ENCODE measurements at places on chromosomes 12 and 14.

DNA sequence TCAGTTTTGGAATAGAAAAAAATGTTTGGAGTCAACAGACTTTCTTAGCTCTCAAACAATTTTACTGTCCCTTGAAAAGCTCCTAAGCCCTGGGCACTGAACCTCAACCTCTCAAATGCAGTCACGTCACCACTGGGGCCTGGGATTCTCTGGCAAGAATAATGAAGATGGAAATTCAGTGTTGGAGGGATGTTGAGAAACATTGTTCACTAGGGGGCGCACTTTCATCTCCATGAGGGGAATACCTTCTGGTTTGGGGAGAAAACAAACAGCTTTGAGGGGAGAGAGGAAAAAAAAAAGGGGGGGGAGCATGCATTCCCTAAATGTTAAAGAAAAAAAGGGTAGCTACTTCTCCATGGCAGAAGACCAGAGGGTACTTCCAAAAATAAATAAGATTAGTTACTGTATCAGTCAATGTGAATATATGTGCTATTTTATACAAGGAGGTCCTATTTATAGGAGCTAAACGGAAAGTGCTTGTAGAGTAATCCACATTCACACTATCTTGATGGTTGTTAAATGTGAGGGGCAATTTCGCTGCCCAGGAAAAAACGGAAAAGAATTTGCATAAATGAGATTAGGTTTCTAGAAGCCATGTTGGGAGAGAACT lies 5.8 kb upstream of the TBPL2 start:
- DNase-seq: peak; percentile 78

DNA sequence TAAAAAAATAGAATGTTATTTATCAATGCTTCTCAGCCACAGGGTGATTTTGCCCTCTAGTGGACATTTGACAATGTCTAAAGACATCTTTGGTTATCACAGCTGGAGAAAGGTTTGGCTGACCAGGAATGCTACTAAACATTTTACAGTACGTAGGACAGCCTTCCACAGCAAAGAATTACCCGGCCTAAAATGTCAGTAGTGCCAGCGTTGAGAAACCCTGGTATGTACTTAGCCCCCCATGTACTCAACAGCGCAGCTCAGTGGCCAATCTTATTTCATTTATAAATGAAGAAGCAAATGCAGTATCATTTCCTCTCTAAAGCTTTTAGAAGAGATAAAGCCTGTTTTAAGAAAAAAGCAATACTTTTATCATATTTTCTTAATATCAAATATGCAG lies 5.8 kb downstream of the MARK3 start:
- peak; percentile 25 for DNase-seq

- no peak for DNase-seq
Measured at GRCh38 chr12:47087088-47087688, 7.4 kb upstream of the AMIGO2 start.

GRCh38 chr12:62484233-62484632 lies 17.6 kb downstream of the MON2 start:
- no peak for DNase-seq

DNA sequence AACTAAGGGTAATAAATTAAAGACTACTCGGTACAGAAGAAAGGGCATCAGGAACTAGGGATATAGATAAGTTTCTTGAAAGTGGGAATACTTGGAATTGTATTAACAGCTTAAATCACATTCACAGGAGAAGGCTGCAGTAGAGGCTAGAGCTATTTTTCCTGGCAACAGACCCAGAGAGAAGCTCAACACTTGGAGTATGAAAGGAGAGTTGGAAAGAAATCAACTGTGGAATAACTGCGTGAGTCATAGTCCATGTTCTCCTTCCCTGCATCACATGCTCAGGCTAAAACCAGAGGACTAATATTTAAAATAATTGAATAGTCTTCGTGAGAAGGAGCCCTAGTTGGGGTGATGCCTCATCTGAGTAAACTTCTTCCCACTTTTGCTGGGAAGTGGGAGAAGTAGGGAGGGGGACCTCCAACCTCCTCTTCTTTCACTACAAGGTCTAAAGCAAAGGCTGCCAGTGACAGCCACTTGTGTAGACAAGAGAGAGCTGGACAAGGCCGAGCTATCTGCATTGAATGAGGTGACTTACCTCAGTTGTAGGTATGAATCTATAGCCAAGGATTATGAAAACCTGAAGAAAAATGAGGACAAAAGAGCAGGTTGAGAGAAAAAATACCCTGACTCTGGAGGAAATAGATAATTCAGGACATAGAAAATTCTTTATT lies 32.7 kb downstream of the DYRK2 start:
- no peak for DNase-seq

DNA sequence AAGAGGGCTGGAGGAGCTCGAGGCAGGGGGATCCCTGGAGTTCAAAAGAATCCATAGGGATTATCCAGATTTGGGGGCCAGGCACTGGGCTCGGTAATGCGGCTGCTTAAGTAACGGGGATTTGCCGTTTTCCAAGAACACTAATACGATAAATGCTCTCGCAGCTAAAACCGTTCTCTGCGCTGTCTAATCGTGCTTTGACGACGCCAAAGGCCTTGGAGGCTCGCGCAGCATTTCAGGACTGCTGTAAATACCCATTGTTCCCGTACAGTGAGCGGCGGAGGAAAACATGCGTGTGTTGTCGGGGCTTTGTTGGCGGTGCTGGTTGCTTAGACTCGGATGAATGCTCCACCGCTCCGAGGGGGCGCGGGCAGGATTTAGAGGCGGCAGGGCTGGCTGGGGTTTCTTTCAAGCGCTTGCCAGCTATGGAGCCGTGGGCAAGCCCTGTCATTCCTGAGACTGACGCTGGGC lies 26.2 kb downstream of the DIO3 start:
- peak; percentile 85 for DNase-seq

GRCh38 chr12:91685917-91686316 lies 459.7 kb downstream of the BTG1 start:
- DNase-seq: no peak

GRCh38 chr12:112130441-112130998 lies 5.2 kb downstream of the TRAFD1 start:
- no peak for DNase-seq

DNA sequence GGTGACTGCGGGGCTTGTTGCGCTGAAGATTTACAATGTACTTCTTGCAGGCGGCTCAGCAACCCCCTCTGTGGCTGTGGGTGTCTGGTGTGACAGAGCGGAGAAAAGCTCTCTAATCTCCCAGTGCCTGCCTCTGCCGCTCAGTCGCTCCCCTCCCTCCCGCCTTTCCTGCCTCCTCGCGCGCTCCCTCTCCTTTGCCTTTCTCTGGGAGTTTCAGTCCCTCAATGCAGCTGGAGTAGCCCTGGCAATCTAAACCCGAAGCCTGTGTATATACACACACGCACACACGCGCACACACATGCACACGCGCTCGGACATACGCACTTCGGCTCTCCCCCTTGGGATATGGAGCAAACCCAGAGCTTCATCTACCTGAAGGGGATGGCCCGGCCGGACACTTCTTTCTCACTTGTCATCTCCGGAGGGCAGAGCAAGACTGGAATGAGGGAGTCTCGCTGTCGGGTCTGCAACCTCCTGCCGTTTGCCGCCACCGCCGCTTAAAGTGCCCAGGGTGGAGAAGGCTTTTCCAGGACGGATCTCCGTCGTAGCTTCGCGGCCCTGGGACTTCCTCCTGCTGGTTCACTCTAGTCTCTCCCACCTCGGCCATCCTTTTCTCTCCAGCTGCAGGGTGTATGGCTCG lies 599 bp upstream of the TRHDE start:
- DNase-seq: peak; percentile 93

GRCh38 chr12:19030180-19030579 lies 99.4 kb upstream of the PLEKHA5 start:
- no peak for DNase-seq

GRCh38 chr14:106044949-106045596 lies 518.7 kb downstream of the TMEM121 start:
- no peak for DNase-seq

DNA sequence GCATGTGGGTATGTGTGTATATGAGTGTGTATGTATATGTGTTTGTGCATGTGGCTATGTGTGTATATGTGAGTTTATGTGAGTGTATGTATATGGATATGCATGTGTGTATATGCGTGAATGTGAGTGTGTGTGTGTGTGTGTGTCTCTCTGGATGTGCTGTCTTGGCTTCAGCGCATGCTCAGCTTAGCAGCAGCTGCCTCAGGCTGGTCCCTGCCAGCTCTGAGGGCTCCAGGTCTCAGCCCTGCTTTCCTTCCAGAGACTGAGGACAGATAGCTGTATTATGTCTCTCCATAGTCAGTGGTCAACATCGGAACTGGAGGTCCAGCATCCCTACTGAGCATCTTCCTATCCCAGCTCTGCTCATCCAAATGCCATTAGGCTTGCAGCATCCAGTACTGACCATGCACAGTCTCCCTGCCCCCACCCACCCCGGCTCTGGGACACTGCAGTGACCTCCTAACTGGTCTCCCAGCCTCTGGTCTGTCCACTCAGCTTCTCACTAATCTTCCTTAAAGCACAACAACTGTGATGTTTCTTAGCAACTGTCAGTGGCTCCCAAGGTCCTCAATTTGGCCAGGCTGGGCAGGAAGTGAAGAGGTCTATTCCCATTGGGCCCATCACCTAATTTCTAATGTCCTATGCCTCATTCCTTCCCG lies 22.8 kb downstream of the FAIM2 start:
- DNase-seq: no peak

GRCh38 chr12:65784289-65785015 lies 39.8 kb upstream of the HMGA2 start:
- DNase-seq: no peak

- DNase-seq: no peak
Measured at GRCh38 chr12:124608450-124608870, 41.0 kb upstream of the NCOR2 start.

DNA sequence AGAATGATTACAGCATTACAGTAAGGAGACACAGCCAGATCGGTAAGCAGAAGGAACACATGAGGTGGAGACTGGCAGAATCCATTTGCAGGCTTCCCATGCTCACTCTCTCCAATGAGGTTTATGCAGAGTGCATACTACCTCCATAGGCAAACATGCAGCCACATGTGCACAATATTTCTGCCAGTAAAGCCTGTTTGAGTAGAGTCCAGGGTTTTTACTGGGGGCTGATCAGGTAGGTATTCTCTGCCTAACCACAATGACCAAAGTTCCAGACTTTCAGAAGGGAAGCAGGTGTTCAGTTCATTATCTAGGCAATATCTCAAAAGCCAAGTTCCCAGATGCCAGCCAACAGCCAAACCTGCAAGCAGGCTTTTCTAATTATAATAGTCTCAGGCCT lies 31.1 kb downstream of the INTS13 start:
- no peak for DNase-seq

- DNase-seq: no peak
Measured at GRCh38 chr14:100406505-100407131, 83.5 kb downstream of the SLC25A47 start.

- DNase-seq: peak; percentile 96
Measured at GRCh38 chr12:116818948-116819832, 62.1 kb downstream of the HRK start.
